ENCODE measurements at places on chromosomes 7 and 10.
A peak's percentile ranks its signal among the peaks of the same experiment; 100 is the strongest.

GRCh38 chr7:33778195-33778594 is 127.1 kb upstream of the BMPER start:
- no peak for DNase-seq

DNA sequence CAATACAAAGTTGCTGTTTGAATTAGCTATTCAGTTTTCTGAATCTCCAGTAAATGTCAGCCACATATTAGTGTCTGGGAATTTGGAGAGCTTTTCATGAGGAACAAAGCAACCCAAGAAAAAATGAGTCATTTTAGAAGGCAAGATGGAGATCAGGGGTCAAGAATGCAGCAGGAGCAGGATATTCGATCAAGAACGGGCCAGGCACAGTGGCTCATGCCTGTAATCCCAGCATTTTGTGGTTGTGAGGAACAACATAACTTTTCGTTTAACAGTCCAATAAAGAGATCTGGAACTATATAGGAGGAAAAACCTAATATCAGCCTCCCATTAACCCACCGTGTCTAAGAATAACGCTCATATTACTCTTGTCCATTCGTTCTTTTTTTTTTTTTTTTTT is 600.5 kb downstream of the MAGI2 start:
- DNase-seq: no peak

DNA sequence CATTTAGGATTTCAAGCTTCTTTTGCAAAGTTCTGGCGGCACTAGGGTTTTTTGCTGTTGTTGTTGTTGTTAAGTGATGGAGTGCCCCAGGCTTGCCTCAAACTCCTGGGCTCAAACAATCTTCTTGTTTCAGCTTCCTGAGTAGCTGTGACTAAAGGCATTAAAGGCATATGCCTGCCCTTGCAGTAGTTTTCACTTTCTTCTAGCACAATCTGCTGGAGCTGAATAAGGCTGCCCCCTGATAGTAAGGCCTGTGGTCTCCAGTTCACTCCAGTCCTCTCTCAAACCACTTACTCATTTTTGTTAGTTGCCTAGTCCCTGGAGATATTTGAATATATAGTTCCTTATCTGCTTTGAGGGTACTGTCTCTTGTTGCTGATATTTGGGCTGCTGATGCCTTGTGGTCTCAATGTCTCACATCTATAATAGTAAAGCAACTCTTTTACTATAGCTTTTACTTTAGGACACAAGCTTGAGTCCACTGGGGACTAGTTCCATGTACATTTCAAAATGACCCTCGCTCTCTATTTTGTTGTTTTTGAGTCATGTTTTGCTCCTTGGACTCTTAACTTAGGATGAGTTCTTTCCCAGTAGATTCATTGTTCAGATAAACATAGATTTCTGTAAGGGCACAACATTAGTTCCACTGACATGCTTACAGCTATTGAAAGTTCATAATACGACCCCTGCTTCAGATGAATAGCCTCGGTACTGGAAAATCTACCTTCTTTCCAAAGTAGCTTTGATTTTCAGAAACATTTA is 25.5 kb downstream of the PHF14 start:
- no peak for DNase-seq

DNA sequence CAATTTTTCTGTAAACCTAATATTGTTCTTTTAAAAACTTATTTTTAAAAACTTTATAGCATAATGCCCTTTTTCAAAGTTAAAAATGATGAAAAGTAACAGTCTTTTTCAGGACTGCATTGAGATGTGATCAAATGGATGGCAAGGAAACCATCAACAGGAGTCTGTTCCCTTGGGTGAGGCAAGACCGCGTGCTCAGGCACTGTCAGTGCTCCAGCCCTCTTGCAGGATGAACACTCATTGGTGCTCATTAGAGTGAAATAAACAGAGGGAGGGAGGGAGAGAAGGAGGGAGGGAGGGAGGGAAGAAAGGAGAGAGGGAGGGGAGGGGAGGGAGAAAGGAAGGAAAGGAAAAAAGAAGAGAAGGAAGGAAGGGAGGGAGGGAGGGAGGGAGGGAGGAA is 145.7 kb upstream of the CHST15 start:
- no peak for DNase-seq

- DNase-seq: no peak
These were observed 1040.2 kb upstream of the SORCS1 start for GRCh38 chr10:108204528-108205305.

DNA sequence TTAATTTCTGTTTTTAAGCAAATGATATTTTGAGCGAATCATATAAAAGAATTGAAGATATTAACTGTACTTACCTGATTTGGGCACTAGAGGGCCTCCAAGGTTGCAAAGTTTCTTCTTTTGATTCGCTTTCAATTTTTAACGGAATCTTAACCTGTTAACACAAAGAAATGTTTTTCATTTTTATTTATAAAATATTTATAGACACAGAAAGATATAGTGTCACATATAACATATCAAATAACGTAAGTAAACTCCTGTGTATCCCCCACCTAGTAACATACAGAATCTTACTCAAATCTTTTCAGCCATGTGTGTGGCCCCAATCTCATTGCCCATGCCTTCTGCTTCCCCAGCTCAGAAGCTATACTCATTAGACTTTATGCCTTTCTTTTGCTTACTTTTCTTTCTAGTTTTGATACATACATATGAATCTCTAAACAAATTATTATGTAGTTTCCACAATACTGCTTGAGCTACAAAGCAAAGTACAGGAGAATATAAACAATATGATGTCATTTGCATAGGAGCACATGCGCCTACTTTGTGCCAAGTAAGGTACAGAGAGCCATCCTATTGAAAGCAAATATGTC is 49.5 kb upstream of the ZPBP start:
- DNase-seq: peak; percentile 11

DNA sequence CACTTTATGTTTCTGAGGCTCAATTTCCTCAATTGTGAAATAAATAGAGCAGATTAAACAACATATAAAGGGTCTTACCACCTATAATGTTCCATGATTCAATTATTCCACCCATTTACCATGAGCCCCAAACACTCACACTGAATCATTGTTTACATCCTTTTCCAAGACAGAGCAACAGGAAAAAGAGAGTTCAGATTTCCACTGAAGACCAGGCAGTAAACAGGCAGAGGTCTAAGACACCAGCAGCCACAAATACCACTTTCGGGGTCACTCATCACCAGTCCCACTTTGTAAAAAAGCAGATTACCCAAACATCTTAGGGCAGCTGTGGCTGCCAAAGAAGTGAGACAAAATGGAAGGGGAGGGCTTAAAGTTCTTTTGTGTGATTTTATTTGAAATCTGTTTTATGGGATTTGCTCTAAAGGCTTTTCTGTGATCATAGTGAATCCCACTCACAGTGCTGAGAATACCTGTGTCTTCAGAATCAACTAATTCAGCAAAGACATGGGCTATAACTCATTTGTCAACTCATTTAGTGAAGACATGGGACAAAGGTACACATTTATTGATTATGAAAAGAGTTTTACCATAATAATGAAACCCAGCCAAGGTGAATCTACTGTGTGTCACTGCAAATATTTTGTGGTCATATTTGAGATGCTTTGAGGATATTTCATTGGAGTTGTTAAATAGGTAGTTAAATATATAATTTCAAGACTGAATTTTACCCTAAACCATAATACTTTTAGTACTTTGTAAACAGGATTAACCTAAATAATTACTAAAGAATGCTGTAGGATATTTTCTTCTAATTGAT is 24.8 kb upstream of the DLD start:
- no peak for DNase-seq

DNA sequence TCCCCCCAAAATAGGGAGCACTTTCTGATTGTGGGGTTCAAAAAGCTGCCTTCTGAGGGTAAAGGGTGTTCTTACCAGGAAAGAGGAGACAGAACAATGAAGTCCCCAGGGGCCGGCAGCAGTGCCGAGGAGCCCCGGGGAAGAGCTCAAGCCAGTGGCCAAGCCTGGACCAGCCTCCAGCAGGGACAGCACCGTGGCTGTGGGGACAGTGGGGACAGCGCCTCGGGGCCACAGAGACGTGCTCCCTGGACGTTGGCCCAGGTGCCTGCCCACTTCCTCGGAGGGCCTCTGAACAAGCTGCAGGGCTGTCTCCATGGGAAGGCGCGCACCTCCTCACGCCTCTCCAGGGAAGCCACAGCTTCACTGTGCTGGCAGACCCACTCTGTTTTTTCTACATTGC is 312.6 kb downstream of the PTPRN2 start:
- DNase-seq: no peak

GRCh38 chr10:60917331-60918280 is 26.4 kb downstream of the RHOBTB1 start:
- DNase-seq: peak; percentile 64

GRCh38 chr10:112784022-112784461 is 166.0 kb upstream of the TCF7L2 start:
- no peak for DNase-seq

DNA sequence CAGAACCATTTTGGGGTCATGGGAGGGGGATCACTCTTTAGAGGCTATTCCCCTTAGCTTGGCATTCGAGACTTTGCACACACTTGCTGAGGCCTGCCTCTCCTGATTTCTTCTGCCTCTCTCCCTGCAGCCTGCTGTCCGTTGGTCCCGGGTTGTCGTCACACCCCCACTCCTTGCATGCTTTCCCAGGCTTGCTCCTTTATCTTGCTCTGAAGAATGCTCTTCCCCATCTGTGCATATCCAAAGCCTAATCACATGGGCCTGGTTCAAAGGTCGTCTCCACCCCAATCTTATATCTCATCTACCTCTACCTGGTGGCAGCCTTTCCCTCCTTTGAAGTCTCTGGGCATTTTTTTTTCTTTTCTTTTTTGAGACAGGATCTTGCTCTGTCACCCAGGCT is 24.3 kb upstream of the EMX2 start:
- DNase-seq: no peak

GRCh38 chr10:71580926-71581325 is 138.7 kb downstream of the C10orf105 start:
- no peak for DNase-seq

DNA sequence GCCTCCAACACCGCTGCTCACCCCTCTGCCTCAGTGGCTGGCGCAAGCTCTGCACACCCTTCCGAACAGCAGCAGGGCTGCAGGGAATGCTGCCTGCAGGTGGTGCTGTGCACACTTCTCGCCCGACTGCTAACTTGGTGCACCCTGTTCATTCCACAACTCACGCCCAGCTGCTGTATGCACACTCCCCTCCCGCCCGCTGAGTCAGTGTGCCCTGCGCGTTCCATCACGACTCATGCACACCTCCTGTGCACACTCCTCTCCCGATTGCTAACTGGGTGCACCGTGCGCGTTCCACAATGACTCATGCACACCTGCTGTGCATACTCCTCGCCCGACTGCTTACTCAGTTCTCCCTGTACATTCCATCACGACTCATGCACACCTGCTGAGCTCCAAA is 21.5 kb downstream of the ADARB2 start:
- peak; percentile 92 for DNase-seq

GRCh38 chr10:17062493-17062892 is 67.1 kb downstream of the CUBN start:
- peak; percentile 95 for DNase-seq

DNA sequence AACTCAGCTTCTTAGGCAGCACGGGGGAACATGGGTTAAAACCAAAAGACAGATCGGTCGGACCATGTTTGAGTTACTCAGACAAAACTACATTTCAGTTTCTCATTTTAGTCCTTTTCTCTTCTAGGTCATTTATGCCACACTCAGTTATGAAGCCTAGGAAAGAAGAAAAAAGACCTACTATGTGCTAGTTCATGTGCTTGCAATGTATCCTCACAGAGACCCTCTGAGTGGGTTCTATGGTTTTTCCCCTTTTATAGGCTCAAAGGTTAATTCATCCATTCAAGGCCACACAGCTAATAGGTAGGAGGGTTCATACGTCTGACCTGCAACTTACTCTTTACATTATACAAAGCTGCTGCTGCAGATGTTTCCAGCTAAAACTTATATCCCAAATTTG is 104.7 kb upstream of the ZNF438 start:
- no peak for DNase-seq

DNA sequence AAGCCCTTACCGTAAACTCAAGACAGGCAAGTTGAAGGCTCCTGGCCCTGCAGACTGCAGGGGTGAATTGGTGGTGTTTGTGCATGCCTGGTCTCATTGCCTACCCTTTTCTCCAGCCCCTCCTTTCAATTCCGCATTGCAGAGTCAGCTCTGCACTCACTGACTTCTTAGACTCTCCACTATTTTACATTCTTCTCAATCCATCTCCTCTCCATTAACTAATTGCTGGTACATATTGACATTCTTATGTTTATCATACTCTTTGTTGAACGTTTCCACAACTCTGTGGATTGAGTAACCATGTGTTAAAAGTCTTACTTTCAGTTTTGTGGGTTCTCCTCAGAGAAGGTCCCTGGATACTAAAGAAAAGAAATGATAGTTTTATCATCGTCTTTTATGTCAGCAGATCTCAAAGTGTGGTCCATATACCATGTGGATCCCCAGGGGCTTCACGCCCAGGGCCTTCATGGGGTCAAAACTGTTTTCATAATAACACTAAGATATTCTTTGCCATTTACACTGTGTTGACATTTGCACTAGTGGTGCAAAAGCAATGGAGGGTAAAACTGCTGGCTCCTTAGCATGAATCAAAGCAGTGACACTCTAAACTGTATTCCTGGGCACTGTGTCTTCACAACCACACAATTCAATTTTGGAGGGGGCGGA is 135.4 kb upstream of the FZD1 start:
- no peak for DNase-seq

GRCh38 chr7:17786314-17786852 is 153.9 kb downstream of the SNX13 start:
- no peak for DNase-seq

DNA sequence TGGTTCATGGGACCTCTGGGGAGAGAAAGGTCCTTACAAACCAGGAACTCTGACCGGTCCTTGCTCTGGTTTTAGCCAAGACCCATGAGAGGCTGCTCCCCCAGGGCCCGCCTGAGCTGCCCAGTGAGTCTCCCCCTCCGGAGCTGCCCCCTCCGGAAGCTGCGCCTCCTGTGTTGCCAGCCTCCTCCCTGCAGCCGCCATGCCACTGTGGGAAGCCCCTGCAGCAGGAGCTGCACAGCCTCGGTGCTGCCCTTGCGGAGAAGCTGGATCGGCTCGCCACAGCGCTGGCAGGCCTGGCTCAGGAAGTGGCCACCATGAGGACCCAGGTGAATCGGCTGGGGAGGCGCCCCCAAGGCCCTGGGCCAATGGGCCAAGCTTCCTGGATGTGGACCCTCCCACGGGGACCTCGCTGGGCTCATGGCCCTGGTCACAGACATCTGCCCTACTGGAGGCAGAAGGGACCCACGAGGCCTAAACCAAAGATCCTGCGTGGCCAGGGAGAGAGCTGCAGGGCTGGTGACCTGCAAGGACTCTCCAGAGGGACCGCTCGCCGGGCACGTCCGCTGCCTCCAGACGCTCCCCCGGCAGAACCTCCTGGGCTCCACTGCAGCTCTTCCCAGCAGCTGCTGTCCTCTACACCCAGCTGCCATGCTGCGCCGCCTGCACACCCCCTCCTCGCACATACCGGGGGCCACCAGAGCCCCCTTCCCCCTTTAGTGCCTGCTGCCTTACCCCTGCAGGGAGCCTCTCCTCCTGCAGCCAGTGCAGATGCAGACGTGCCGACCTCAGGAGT is 40.1 kb downstream of the ZNF467 start:
- DNase-seq: no peak

- DNase-seq: no peak
These were observed 147.1 kb upstream of the NRBF2 start for GRCh38 chr10:62985807-62986600.

- DNase-seq: no peak
These were observed 345.5 kb downstream of the GALNT17 start for GRCh38 chr7:71477441-71477840.

Measured in foreskin keratinocyte (primary cell).